ENCODE measurements at places on chromosomes 16 and 17.

- no peak for DNase-seq
These were observed 3.5 kb downstream of the C17orf100 start for GRCh38 chr17:6654841-6655731.

- no peak for DNase-seq
These were observed 3.8 kb downstream of the FUS start for GRCh38 chr16:31183432-31184428.

- no peak for DNase-seq
These were observed 5.1 kb upstream of the MEIOB start for GRCh38 chr16:1877089-1877488.

DNA sequence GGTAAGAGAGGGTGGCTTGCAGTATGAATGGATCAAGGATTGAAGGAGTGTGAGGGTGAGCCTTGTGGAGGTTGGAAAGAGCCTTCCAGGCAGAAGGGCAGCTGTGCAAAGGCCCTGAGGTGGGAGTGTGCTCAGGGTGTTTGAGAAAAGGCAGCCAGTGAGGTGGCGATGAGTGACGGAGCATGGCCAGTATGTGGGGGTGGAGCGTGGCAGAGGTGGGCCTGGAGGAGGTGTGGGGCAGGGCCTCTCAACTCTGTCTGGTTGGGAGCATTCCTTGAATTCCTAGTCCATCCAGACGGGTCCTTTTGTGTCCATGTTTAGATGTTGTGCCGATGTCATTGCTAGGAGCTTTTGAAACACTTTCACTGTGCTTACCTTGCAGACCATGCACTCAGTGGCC is 51.3 kb downstream of the EPN2 start:
- no peak for DNase-seq

GRCh38 chr16:82433042-82433441 is 193.7 kb upstream of the CDH13 start:
- no peak for DNase-seq

DNA sequence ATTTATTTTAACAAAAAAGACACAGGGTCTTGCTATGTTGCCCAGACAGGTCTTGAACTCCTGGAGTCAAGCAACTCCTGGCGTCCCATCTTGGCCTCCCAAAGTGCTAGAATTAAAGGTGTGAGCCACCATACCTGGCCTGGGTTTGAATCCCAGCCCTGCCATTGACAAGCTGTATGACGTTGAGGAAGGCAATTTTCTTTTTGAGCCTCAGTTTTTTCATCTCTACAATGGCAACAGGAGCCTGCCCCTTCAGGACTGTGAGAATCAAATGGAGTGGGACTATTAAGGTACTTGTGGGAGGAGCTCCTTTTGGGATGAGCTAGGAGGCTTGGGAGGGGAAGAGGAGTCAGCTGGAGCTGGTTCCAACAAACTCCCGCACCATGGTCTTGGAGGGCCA is 6.2 kb downstream of the RARA start:
- DNase-seq: no peak

GRCh38 chr17:74190807-74191406 is 12.6 kb upstream of the RPL38 start:
- no peak for DNase-seq

All from stimulated activated CD4-positive, alpha-beta T cell treated with anti-CD3 and anti-CD28 coated beads, Interleukin-15, amount 100 ng/mL, for 24 hours (primary cell).